Stimulated activated CD8-positive, alpha-beta memory T cell treated with anti-CD3 and anti-CD28 coated beads, Interleukin-4, amount 100 ng/mL, for 48 hours (primary cell): ENCODE measurements at places on chromosomes 2 and 18.

- DNase-seq, result no peak
Observed at GRCh38 chr2:191607096-191607495, 70.8 kb upstream of the NABP1 start.

DNA sequence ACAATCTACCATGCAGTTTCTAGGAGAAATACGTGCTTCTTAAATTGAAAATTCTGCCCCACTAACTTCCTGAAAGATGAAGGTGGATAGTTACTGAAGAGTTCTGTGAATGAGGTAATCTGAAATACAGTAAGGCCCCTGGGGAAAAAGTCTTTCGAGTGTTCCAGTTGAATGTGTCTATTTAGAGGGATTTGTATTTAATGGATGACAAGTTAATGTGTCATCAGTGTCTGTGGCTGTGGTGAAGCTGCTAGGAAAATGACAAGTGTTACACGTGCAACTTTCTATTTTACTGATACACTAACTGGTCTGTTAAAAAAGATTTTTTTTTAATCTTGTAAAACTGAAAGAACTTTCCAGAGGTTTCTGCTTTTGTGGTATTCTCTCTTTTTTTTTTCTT is 384.6 kb downstream of the STK39 start:
- no peak for DNase-seq

DNA sequence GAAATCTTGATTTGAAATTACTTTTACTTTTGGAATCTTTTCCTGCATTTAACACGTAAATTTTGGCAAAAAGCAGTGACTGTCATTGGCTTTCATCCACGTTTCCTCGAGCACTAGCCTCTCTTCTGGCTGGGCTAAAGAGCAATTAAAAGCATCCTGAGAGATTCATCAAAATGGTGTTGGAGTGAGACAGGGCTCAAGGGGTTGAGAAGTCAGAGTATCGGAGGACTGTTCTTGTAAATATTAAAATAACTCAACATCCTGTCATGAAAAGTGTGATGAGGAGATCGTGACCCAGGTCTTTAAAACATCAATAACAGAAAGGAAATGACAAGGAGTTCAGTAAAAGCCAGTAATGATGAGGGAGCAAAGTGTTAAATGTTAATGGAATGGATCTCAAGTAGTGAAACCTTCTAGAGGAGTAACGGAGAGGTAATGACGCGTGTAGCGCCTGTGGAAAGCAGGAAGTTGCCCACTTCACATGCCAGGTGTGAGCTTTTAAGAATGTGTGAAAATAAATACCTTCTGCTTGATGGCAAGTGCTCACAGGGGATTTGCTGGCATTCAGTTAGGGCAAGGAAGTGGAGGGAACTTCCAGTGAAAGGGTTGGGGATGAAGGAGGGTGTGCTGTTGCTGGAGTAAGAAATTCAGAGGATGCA is 754.4 kb downstream of the ADCYAP1 start:
- no peak for DNase-seq

- DNase-seq, result no peak
Observed at GRCh38 chr2:129502781-129503180, 476.7 kb upstream of the RAB6C start.

GRCh38 chr2:176560296-176560695 is 291.1 kb downstream of the MTX2 start:
- DNase-seq, result no peak

DNA sequence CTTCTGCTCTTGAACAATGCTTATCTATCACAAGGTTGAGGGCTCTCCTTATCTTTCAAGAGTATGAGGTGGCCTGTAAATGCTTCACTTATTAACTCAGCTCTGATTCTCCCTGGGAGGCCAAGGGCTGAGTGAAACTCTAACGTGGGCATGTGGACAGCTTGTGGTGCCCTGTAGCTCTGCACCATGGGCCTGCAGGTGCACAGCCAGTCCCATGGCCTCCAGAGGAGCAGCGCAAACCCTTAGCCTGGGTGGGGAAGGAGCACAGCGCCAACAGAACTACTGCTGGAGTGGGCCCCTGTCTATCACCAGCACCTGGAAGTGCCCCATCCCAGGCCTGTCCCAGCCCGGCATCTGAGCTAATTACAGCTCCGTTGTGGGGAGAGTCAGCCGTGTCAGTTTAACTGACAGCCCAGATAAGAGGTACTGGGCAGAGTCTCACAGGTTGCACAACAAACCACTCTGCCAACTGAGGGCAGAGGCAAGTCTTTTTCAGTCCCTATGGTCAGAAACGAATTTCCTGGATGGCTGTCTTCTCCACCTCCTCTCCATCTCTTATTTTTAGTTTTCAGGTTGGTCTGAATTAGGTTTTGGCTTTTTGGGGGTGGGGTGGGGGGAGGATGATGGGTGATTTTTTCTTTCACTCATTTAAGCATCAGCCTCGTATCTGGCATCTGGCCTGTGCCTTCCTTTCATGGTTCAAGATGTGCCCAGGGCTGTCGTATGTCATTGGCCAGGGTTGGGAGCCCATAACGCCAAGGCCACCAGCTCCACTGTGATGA is 219.5 kb downstream of the BCL2 start:
- DNase-seq, result no peak

DNA sequence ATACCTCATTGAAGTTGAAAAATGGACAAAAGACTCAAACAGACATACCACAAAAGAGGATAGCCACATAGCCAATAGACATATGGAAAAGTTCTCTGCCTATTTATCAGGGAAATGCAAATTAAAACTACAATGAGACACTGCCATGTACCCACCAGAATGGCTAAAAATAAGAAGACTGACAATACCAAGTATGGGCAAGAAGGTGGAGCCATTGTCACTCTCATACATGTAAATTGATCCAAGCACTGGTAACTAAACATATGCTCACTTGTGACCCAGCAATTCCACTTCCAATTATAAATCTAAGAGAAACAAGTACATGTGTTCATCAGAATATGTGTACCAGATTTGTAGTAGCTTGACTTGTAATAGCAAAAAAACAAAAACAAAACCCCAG is 4.6 kb downstream of the LOXHD1 start:
- no peak for DNase-seq

GRCh38 chr18:61502472-61502871 is 169.2 kb downstream of the CDH20 start:
- DNase-seq, result peak; percentile 25

DNA sequence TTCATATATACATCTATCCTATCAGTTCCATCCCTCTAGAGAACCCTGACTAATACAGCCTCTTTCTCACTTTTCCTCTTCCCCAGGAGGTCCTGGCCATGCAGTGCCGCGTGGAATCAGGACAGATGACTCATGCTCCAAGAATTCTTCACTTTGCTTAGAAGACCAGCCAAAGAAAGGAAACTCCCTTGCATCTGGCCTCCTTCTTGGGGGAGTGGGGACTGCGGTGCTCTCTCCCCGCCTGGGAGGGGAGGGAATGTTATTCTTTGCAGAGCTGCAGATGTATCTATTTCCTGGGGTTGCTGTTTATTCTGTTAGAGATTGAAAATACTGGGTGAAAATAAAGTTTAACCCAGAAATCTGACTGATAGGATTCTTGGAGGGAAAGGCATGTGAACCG is 111.5 kb upstream of the SH3BP4 start:
- DNase-seq, result no peak

DNA sequence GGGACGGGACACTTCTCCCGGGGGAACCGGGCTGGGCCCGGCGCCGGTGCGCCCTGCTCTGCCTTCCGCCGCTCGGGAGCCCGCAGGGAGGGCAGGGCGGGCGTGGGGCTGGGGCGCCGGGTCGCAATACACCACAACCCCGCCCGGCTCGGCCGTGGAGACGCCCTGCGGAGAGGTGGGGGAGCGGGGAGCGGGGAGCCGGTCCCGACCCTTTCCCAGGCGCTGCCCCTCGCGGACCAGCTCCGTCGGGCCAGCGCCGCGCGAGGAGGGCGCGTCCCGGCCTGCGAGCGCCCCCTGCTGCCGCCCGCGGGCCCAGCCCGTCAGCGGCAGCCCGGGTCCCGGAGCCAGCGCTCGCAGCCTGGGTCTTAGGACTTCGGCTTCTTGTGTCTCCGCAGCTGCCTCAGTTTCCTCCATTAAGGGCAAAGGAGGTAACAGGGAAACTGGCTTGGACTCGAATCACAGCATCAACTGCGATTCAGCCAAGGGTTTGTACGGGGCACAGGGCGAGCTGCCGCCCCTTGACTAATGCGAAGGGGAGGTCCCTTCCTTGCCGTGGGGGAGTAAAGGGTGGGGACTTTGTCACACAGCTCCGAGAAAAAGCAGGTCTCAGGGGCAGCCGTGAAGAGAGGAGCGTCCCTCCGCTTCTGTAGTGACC is 635 bp upstream of the ADRA2B start:
- peak; percentile 77 for DNase-seq

DNA sequence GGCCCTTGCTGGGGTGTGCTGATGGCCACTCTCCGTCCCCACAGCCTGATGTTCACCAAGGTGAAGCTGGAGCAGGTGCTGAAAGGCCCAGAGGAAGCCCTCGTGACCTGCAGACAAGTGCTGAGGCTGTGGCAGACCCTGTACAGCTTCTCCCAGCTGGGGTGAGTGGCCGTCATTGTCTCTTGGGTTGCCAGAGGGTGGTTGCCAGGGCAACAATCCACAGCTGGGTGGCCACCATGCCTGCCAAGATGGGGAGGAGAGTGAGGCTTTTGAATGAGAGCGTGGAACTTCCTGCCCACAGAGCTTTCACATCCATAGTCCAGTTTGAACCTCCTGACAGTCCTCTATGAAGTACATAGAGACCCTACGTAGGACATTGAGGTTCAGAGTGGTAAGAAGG is 108.8 kb downstream of the STPG4 start:
- no peak for DNase-seq

DNA sequence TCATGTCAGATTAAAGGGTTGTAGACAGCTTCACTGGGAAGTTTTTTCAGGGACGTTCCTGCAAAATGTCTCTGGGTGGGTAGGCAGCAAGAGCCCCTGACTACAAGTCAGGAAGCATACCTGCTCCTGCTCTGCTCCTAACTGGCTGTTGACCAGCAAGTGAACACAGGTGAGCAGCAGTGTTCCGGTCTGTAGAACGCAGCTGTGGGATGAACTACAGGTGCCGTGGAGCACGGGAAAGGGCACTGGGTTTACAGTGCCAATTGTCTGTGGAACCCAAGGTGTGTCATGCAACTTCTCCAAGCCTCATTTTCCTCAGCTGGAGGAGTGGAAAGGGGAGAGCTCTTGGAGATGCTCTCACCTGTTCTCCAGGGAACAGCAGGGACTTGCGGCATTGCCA is 6.6 kb downstream of the ASB18 start:
- DNase-seq, result no peak

DNA sequence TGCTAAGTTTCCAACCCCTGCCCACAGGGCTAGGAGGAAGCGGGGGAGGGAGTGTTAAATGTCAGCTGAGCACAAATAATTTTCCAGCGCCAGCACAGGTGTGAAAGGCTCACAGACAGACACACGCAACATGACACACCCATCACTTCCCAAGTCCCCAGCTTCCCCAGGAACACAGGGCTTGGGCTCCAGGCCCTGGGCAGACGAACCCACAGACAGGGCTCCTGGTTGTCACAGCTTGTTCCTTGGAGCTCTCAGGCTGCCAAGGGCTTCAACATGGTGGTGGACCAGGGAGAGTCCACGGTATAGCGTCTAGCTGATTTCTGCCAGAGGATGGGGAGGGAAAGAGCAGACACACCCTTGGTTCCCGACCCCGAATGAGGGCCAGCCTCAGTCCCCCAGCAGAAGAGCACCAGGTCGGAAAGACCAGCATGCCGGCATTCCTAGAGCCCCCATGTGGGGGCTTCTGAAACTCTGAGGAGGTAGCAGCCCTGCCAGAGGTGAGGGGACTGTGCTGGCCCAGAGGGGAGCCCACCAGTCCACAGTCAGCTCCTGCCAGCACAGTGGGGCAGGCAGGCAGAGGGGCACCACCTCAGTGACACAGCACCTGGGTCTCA is 1.9 kb downstream of the DUSP2 start:
- DNase-seq, result peak; percentile 65

GRCh38 chr2:220040346-220040745 is 412.9 kb downstream of the SLC4A3 start:
- no peak for DNase-seq

DNA sequence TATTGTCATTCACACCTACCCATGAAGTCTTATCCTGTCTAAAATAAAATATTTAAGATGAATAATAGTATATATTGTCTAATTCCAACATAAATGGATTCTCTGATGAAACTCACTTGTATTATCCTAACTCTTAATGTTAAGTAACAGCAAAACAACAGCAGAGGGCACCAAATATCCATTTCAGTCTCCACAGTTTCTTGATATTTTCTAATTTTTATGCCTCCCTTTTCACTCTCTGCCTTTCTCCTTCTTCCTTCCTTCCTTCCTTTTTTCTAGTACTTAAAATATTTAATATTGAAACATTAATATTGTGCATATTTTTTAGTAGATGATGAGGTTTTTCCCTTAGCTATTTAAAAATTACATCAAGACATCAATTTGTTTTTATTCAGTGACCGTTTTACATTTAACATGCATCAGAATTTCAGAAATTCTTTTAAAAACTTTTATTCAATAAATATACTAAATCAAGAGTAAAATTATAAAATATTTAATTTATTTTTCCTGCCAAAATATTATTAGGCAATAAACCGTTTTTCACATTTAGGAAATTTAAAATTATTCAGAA is 97.6 kb downstream of the WDR7 start:
- DNase-seq, result no peak

DNA sequence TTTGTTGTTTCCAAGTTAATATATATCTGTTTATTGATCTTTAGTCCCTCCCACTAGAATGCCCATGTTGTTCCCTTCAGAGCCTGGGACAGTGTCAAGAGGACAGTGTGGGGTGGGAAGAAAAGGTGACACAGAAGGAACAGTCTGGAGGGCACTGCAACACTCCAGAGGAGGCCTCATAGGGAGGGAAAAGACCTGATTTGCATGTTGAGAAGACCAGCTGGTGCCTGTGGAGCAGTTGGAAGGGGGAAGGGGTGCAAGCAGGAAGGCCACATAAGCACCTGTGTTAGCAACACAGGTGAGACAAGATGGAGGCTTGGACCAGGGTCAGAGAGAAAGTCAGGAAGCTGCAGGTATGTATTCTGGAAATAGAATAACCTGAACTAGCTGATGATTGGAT is 48.1 kb upstream of the FHOD3 start:
- DNase-seq, result no peak

DNA sequence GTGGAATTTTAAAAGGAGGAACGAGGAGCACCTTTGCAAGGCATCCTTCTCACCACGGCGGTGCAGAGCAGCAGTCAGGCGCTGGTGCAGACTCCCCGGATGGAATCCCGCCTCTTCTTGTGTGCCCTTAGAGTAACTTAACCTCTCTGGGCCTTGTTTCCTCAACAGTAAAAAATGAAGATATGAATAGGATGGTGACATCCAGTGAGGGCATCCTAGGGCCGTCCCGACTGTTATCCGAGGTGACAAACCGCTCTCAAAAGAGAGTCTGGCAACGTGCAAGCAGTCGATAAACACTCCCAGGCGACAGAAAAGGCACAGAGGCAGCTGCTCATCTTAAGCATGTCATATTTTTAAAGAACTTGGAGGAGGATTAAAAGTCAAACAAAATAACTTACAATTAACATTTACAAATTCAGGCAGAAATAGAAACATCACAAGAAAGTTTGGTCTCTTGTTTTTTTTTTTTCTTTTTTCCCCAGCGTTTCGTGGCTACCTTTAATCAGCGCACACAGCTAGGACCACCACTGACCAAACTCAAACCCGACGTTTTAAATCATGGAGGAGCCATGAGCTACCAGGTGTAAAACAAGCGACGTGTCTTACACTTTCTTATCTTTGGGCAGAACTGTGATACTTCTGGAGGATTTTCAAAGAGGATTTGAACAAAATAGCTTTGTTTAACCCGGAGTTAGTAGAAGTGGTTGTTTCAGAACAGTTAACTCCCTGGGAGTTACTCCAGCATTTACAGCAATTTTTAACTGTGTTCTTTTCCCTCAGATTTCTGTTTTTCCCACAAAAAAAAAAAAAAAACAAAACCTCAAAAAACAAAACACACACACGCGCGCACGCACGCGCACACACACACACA is 2.1 kb downstream of the MBP start:
- peak; percentile 47 for DNase-seq

- no peak for DNase-seq
Observed at GRCh38 chr18:70365361-70365760, 76.5 kb downstream of the SOCS6 start.
